NCI-H2107 (cell line): ENCODE measurements at places on chromosomes 13 and 19.

GRCh38 chr13:46660416-46660815 is 107.4 kb downstream of the LRCH1 start:
- DNase-seq, result no peak

GRCh38 chr13:24748061-24748400 is 15.9 kb upstream of the RNF17 start:
- no peak for DNase-seq

DNA sequence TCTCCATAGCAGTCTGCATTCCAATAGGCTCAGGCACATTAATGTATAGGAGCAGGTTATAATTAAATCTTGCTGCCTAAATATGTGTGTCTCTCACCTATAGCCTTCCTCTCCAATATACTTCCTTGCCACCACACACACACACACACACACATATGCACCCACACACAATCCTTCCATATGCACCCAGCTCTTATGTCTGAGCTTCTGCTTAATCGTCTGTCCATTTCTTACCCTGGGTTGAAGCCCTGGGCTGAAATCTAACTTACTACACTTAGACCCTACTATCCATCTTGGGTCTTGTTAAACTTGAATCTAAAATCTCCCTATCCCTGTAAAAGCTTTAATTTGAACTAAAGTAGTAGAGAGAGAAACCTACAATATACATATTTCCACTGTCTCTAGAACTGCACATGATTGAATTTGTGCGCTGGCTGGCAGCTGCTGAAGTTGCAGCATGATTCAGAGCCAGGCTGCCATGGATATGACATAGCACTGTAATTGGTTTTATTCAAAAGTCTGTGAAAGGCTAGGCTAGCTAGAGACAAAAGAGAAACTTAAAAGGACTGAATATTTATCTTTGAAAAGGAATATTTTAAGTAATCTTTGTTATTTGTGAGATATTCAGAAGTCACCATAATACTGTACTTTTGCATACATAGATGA is 25.7 kb upstream of the FREM2 start:
- no peak for DNase-seq

DNA sequence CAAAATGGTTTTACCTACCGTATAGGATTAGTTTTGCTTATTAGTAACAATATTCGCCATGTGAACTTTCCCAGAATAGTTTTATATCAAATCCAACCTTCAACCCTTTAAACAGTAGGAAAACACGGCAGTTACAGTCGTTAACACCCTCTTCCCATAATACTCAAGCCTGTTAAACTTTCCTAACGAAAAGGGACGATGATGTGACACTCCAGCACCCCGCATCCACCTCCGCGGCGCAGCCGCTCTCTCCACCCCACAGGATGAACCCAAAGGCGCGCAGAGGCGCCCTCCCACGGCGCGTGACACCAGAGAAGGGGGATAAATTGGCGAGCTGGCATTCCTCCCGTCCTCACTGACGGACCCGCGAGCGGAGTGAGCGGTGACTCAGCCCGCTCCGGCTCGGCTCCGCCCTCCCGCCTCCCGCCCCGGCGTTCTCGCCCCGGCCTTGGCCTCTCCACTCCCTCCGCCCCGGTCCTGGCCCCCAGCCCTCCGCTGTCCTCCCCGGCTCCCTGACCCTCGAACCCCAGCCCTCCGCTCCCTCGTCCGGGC is 665 bp downstream of the TUBGCP3 start:
- peak; percentile 49 for DNase-seq

GRCh38 chr19:6023085-6023682 is 45.2 kb upstream of the RANBP3 start:
- DNase-seq, result no peak
